ENCODE measurements at places on chromosomes 1 and 21. TPM values are rescaled to one million over a fixed set of nuclear protein-coding genes. Genes with fewer than 3 reads are reported as not detected.

DNA sequence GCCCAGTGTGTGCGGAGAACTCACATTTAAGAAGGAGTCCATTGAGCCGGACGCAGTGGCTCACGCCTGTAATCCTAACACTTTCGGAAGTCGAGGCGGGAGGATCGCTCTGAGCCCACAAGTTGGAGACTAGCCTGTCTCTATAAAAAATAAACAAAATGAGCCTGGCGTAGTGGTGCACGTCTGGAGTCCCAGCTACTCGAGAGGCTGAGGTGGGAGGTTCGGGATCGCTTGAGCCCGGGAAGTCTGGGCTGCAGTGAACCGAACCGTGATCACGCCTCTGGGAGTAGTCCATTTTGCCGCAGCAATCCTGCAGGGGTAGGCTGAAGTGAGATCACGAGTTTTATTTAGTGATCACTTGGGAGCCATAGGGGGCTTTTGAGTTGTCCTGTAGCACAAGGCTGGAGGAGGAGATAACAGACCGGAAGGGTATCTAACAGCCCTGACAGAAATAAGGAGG is 497 bp upstream of the FUCA1 start:
- no peak for DNase-seq

DNA sequence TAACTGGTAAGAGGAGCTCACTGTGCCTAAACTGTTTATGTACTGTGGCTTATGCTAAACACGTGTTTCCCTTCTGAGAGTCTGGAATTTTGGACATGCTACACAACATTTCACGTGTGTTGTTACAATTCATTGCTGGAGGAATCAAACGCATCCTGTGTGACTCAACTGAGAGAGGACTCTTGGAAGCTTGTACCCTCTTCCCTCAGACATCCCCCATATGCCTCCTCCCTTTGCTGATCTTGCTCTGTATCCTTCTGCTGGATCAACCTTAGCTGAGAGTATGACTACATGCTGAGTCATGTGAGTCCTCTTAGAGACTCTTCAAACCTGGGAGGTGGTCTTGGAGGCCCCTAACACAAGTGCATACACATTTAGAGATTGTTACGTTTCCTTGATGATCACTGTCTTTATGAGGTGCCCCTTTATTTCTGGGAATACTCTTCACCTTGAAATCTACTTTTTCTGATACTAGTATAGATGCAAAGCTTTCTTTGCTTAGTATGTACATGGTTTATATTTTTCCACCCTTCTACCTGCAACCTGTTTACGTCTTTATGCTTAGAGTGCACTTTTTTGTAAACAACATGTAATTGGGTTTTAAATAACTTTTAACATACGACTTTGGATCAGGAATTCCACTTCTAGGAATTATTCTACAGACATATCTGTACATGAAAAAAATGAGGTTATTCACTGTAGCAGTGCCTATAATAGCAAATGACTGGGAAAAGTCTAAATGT is 8.7 kb downstream of the NPHP4 start:
- DNase-seq: peak; percentile 42

TSHB gene
- total RNA-seq: not detected

VCAM1 gene
- not detected for total RNA-seq

HCRTR1 gene
- total RNA-seq: not detected

MATN1 gene
- 0.30 TPM for total RNA-seq
